ENCODE measurements at places on chromosomes 3 and 15. TPM values are rescaled to one million over a fixed set of nuclear protein-coding genes. Genes with fewer than 3 reads are reported as not detected.

Gene TCAIM
- total RNA-seq, result 37.6 TPM

Gene TMEM158
- total RNA-seq, result not detected

Gene EPB42
- 1.1 TPM for total RNA-seq

Gene ACTR8
- total RNA-seq, result 23.7 TPM

Gene PLAAT1
- total RNA-seq, result 11.2 TPM

Gene LRRIQ4
- total RNA-seq, result not detected

Gene SLC22A13
- total RNA-seq, result not detected

Gene WNT7A
- total RNA-seq, result not detected

Gene PDHB
- 111 TPM for total RNA-seq

Gene CCNB2
- not detected for total RNA-seq

Gene NEIL1
- total RNA-seq, result 11.7 TPM

Gene XPC
- 15.7 TPM for total RNA-seq

Gene GOLGA8R
- total RNA-seq, result 2.3 TPM

Gene CYP8B1
- total RNA-seq, result not detected

Gene RCN2
- 20.9 TPM for total RNA-seq

Gene ITGB5
- 182 TPM for total RNA-seq

Gene SH3BP5
- total RNA-seq, result 14.4 TPM

Gene CCDC14
- total RNA-seq, result 7.9 TPM

Gene TM4SF4
- not detected for total RNA-seq

Gene ZNF148
- total RNA-seq, result 24.3 TPM

Gene CLRN1
- not detected for total RNA-seq

Gene MST1R
- 4.2 TPM for total RNA-seq

Gene ARGFX
- not detected for total RNA-seq

Gene MESP2
- total RNA-seq, result not detected

Gene PLA1A
- total RNA-seq, result 6.7 TPM

Measured in right atrium auricular region (tissue), 2 donors.